Neural crest cell (in vitro differentiated cells): ENCODE measurements at places on chromosomes 11 and 22.

DNA sequence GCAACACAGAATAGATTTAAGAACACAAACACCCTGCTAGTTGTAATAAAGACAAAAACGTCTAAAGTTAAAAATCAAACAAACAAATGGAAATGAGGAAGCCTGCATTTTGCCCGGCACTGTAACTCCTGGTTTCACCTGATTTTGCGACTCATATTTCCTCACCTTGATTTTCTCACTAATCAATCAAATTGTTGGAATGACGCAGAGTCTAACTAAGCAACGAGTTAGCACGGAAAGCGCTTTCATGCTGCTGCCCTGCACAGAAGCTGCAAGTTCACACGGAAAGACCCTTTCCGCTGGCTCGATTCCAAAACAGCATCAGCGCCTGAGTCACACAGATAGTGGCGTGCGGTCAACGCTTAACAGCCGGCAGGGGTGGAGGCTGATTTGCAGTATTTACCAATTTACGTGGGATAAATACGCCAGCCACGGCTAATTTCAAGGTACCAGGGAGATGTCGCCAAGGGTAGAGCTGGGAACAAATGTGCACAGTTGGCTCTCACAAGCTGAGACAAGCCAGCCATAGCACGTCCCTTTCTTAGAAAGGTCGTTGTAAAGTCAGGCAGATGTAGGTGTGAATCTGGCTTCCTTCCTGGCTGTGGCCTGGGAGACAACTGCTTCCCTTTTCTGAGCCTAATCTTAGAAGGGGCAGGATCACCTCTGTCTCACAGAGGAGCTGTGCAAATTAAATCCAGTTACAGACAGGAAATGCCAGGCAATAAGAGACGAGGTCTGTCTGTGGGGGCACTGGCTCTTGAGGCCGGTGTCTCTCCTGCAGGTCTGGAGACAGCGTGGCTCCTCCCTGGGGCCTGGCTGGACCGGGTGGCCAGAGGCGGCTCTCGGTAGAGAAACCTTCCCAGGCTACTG is 76.9 kb upstream of the TTLL12 start:
- DNase-seq: no peak

DNA sequence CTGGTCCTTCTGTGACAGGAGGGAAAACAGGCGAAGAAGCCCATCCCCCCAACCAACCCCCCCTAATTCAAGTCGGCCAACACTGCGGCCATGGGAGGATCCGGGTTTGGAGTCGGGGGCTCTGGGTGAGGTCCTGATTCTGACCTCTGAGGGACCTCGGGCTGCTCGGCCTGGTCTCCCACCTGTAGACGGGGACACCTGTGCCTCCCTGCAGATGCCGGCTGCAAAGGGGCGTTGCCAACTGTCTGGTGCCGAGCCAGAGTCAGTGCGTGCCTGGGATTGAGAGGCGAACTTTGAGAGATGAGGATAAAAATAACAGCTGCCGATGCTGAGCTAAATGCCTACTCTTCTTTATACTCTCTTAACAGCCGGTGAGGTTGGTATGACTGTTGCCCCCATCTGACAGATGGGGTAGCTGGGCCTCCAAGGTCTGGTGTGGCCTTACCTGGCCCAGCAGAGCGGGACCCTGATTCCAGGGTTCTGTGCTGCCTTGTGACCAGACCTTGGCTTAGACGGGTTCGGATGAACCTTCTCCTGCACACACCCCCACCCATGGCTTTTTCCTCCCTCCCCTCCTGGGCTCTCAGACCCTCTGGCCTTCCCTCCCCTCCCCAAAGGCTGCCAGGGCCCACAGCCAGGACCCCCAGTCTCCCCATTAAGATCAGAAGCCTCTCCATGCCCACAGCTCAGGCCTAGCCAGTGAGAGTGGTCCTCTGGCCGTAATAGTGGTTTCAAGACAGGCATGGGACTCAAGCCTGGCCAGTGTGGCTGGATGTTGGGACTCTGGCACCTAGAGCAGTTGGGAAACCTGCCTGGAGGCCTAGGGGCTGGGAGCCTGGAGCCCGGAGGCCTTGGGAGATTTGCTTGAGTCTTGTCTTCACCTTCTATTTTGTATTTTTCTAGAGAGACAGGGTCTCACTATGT is 41.7 kb downstream of the KCNJ4 start:
- no peak for DNase-seq

GRCh38 chr11:100855466-100856067 is 168.5 kb downstream of the ARHGAP42 start:
- no peak for DNase-seq

DNA sequence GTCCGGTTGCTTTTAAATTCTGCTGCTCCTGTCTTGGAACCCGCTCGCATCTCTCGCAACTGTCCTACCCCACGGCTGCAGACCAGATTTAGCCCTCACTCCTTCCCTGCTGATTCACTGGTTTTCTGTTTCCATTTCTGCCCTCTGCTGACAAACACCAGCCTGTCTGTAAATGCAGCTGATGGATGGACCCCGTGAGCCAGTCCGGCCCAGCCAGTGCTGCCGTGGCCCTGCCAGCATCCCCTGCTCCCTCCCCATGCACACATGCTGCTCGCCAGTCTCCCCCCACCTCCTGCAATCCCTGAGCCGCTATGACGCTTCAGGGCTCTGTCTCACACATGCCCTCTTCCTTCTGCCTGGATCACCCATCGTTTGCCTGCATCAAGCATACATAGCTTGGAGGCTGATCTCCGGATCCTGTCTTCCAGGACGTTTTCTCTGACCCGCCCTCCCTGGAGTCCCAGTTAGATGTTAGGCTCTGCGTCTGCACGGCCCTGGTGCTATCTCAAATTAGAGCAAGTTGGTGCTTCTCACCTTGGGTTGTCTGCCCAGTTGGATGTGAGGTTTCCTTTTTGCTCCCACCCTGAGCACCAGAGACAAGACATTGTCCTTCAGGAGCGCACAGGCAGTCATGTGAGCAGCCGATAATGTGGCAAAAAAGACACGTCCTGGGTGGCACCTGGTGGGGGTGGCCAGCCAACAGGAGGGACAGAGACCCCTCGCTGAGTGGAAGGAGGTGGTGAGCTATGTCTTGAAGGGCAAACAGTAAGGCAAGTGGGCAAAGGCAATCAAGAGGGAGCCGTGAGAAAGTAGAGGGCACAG is 4.3 kb upstream of the ACR start:
- no peak for DNase-seq

GRCh38 chr11:105718641-105719040 is 108.8 kb downstream of the GRIA4 start:
- DNase-seq: no peak

DNA sequence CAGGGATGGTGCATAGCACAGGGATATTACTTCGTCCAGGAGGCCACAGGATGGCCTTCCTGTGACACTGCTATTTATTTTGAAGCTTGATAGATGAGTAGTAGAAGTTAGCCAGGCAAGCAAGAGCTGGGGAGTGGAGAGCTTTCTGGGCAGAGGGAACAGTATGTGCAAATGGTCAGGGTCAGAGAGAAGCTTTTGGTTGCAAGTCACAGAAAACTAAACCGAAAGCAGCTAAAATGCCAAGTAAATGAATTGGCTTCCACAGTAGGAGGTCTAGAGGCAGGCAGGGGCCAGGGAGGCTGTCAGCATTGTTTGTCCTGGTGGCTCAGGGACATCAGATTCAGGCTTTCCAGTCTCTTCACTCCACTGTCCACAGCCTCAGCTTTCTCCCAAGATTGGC is 247.5 kb downstream of the GRIK4 start:
- no peak for DNase-seq

- DNase-seq: no peak
Observed at GRCh38 chr22:45312856-45313255, 3.1 kb downstream of the FAM118A start.

- DNase-seq: no peak
Observed at GRCh38 chr11:125236072-125236825, 71.7 kb downstream of the PKNOX2 start.

GRCh38 chr11:71913756-71914526 is 14.5 kb downstream of the XNDC1N start:
- DNase-seq: no peak

- no peak for DNase-seq
Observed at GRCh38 chr11:82992223-82992622, 79.5 kb downstream of the RAB30 start.

GRCh38 chr22:32216911-32217310 is 12.0 kb upstream of the RFPL2 start:
- no peak for DNase-seq

- no peak for DNase-seq
Observed at GRCh38 chr11:93073026-93073425, 103.6 kb downstream of the MTNR1B start.

- no peak for DNase-seq
Observed at GRCh38 chr11:111569476-111569875, 29.0 kb downstream of the LAYN start.

GRCh38 chr11:14148653-14149273 is 186.2 kb downstream of the SPON1 start:
- DNase-seq: no peak

- no peak for DNase-seq
Observed at GRCh38 chr11:44139565-44140330, 44.3 kb downstream of the EXT2 start.

DNA sequence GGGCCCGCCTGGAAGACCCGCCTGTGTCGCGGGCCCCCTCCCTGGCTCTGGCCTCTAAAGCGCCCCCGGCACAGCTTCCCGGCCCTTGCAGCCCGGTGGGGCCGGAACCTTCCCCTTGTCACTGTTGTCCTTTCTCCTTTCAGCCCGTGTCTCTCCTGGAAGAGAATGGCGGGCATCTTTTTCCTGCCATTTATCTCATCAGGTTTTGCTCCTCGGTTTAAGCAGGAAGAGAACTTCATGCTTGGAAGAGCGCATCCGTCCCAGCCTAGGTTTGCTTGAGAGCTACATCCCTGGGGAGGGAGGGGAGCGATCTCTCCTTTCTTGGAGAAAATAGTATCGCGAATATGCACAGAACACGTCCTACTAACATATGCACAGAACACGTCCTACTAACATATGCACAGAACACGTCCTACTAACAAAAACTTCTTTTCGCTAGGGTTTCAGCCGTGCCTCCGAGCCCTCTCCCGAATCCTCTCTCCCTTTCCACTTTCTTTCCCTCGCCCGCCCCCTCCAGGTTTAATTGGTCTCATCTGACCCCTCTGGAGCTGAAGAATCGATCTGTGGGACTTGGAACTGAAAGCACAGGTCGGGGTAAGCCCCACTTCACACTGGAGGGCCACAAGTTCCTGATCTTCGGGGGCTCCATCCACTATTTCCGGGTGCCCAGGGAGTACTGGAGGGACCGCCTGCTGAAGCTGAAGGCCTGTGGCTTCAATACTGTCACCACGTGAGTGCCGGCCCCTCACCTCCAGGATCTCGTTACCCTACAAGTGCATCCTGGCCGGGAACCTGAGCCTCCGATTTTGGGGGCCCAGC is 1.2 kb downstream of the GLB1L3 start:
- DNase-seq: no peak

DNA sequence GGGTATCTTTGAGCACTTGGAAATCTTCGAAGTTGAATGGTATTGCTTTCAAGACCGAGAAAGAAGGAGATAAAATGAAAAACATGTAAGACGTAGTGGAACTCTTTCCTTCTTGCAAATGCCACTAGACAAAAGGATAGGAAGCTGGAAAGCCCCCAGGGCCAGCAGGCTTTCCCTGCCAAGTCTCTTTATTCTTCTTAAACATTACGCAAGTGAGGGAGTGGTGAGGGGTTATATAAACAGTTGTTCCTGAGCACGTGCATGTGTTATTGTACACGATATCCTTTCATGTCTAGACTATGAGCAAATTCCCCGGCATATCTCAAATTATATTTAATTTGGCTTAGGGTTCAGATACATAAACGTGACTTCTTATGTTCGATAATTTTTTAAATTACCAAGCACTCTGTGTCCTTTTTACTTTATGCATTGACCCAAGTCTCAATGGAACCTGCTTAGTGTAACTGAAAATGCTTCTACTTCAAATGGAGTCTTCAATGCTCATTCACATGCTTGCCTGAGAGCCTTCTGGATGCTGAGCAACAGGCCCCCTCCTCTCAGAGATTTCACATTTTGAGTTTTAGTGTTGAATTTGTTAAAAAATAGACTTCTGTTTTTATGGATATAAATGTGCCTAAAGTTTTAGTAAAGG is 59.0 kb downstream of the PPP2R1B start:
- DNase-seq: no peak

GRCh38 chr11:36062796-36063365 is 119.0 kb downstream of the LDLRAD3 start:
- no peak for DNase-seq

GRCh38 chr11:75527938-75528735 is 2.4 kb upstream of the GDPD5 start:
- DNase-seq: peak; percentile 40

- peak; percentile 99 for DNase-seq
Observed at GRCh38 chr11:65117206-65118096, at the start of gene ZNHIT2. Gene ZNHIT2 (minus strand): TSS chr11:65117701. CDS start chr11:65117653, 48 bp downstream.

GRCh38 chr22:37742376-37743171 is 45.7 kb downstream of the TRIOBP start:
- no peak for DNase-seq

DNA sequence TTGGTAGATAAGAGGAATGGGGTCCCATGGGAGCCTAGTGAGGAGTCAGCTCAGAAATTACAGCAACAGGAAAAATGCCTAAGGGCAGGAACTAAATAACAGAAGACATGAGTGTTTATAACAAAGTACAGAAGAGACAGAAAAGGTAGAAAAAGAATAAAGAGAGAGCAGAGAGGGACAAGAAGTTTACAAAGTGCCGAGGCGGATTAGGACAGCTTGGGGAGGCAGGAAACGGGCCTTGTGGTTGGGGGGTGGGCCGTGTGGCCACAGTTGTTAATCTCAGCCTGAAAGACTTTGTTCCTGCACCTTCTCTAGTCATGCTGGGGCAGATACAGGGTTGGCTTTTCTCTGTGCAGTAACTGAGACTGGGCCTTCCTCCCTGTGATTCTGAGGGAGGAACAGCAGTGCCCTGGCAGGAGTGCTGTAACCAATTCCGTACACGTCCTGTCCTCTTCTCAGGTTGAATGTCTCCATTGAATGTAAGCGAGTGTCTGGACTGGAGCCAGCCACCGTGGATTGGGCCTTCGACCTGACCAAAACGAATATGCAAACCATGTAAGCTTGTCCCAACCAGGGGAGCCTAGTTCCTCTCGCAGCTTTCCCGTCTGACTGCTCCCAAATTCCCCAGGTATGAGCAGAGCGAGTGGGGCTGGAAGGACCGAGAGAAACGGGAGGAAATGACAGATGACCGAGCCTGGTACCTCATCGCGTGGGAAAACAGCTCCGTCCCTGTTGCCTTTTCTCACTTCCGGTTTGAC is 13.2 kb downstream of the NAA40 start:
- no peak for DNase-seq

- no peak for DNase-seq
Observed at GRCh38 chr11:43688394-43688793, 7.9 kb downstream of the HSD17B12 start.

- DNase-seq: no peak
Observed at GRCh38 chr11:78248903-78249302, 60.2 kb downstream of the USP35 start.

GRCh38 chr22:29305836-29306174 is 645 bp upstream of the GAS2L1 start:
- no peak for DNase-seq

DNA sequence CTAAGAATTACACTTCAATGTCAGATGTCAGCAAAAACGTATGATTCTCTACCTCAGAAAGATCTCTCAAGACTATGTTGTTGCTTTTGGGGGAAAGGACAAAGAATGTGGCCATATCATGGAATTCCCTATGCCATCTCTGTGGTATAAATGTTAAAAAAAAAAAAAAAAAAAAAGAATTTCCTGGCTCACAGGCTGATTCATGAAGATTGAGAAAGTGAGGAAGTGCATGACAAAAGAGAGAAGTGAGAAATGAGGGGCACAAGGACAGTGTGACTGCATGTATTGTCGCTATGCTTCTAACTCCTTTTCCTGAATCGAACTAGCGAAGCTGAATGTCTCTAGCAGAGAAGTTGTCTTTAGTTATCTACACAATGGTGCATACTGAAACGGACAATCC is 80.6 kb upstream of the CARD18 start:
- DNase-seq: no peak

- no peak for DNase-seq
Observed at GRCh38 chr11:64716473-64717267, 6.3 kb downstream of the NRXN2 start.
